RPMI7951 (cell line): ENCODE measurements at places on chromosomes 3 and 15.

DNA sequence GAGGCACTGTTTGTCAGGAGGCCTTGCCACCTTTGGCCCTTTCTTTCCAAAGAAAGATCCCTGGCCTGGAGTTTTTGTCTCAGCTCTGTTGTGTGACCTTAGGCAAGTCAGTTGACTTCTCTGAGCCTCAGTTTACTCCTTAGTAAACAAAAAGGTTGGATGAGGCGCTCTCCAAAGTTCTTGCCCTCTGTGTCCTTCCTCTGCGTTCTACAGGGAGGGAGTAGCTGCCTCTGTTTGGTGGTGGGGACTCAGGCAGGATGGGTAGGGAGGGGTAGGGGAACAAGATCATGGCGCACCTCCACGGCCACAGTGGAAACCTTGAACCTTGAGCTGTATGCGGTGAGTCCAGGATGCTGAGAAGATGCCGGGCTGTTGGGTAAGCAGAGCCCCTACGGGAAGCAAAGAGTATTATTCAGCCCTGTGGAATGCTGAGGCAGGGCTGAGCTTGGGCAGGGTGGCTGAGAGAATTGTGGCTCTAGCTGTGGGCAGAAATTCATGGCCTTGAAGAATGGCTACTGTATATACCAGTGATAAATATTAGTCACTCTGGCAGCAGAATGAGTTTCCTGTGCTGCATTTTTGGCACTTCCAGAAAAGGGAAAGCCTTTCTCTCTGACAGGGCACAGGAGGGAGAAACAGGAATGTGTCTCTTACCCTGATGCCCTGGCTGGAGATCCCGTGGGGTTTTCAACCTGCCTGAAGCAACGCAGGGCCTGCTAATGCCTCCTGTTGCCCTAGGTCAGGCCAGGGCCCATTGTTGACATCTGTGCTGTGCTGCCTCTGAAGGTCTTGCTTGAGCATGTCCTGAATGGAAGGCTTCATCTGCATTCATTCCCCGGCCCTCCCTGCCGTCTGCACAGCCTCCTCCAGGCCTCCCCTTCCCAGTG, 39.9 kb downstream of the SMAD3 start:
- peak; percentile 99 for DNase-seq

DNA sequence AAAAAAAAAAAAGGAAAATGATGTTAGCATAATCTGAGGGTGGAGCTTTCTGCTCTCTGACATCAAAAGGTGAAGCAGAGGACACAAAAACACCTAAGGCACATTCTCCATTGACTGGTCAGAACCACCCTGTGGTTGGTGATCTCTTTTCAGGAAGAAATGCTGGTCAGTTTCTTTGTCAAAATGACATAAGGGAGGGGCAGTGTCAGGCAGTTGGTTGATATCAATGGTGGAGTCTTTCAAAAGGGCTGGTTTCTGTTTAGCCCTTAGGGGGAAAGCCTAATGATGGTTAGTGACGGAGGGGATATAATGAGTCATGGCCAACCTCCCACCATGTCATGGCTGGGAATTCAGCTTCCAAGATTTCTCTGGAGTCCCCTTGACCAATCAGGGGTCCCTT, 185.9 kb upstream of the GBE1 start:
- peak; percentile 62 for DNase-seq

GRCh38 chr15:85871545-85871944, 76.8 kb upstream of the KLHL25 start:
- no peak for DNase-seq

DNA sequence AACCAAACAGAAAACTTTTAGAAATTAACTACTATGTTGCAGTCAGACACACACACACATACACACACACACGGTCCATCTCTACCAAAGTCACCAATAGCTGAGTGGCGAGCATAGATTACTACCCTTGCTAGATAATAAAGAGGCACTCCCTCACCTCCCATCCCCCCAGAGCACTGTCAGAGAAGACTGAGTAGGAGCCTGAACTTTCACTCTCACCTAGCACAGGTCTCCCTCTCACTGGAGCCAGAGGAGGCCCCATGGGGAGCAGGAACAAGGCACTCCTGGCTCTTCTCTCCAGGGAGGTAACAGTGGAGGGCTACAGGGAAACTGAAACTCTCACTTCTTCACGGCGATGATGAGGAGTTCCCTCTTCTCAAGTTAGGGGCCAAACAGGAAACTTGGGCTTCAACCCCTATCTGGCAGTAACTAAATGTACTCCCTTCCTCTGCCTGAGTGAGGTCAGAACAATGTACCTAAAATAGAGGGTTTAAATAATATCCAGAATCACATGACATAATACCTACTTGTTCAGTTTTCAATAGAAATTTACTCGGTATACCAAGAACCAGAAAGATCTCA, 975.3 kb upstream of the GBE1 start:
- no peak for DNase-seq

DNA sequence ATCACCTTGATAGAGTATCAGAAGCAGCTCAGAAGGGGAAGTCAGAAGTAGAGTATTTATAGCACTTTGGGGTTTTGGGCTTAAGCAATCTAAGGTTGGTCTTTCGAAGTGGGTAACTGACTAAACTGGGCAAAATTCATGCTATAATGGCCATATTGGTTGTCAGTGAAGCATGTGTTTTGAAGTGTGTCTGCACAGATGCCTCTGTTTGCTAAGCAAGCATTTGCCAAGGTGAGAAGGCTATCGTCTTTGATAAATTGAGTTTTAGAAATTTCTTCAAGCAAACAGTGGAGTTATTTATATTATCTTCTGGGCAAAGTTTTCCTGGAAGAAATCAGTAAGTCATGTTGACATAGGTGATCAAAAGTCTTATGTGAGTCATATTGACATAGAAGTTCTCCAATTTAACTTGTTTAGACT, 412.8 kb upstream of the TGFBR2 start:
- DNase-seq: no peak

- DNase-seq: no peak
These were observed 92.3 kb downstream of the TCF12 start for GRCh38 chr15:57010724-57011123.
